ENCODE measurements at places on chromosomes 12 and 14.

DNA sequence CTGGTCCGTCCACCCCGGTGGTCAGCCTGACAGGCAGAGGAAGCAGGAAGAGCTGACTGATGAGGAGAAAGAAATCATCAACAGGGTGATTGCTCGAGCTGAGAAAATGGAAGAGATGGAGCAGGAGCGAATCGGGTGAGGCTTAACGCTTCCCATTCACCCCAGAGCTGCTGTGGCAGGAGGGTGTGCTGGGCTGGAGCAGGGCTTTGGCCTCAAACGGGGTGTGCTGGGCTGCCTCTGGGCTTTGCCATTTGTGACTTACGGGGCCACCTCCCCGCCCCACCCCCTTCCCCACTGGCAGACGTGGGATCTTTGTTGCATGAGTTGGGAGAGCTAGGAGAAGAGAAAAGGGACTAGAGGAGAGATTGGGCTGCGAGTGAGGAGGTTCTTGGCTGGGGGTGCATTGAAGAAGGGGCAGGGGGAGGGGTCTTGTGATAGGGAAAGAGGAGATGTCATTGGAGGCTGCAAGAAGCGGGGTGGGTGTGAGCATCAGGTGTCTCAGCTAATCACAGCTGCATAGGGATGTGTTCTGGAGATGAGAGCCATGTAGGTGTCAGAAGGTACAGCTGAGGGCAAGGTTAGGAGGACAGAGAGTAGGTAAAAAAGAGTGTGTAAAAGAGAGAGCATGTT, 56.3 kb downstream of the RPH3A start:
- no peak for DNase-seq

GRCh38 chr12:64395739-64396138, 5.2 kb upstream of the C12orf56 start:
- DNase-seq, result no peak

DNA sequence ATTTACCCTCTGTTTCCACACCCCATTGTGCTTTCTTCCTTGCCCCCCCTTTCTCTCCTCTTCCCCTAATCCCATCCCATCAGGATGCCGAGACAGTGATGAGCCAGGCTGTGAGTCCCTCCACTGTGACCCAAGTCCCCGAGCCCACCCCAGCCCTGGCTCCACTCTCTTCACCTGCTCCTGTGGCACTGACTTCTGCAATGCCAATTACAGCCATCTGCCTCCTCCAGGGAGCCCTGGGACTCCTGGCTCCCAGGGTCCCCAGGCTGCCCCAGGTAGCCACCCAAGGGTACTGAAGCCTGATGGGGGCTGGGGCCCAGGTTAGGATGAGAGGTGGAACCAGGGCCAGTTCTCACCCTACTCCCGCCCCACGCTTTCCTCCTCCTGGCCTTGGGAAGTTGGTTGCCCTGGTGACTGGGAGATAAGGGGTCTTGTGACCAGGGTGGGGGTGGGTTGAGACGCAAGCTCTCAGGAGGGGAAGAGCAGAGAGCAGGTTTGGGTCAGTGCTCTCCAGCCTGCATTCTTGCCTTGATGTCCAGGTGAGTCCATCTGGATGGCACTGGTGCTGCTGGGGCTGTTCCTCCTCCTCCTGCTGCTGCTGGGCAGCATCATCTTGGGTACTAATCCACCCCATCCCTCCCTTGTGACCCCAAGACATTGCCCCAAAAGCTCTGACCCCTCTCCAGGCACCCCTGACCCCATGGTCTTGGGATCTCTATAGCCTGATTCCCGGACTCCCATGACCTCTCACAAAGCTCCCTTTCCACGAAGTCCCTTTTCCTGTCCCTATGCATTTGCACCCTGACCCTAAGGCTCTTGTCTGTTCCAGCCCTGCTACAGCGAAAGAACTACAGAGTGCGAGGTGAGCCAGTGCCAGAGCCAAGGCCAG, 1.2 kb downstream of the AMHR2 start:
- DNase-seq, result no peak

- DNase-seq, result no peak
Measured at GRCh38 chr12:5073853-5074252, 30.2 kb downstream of the KCNA5 start.

DNA sequence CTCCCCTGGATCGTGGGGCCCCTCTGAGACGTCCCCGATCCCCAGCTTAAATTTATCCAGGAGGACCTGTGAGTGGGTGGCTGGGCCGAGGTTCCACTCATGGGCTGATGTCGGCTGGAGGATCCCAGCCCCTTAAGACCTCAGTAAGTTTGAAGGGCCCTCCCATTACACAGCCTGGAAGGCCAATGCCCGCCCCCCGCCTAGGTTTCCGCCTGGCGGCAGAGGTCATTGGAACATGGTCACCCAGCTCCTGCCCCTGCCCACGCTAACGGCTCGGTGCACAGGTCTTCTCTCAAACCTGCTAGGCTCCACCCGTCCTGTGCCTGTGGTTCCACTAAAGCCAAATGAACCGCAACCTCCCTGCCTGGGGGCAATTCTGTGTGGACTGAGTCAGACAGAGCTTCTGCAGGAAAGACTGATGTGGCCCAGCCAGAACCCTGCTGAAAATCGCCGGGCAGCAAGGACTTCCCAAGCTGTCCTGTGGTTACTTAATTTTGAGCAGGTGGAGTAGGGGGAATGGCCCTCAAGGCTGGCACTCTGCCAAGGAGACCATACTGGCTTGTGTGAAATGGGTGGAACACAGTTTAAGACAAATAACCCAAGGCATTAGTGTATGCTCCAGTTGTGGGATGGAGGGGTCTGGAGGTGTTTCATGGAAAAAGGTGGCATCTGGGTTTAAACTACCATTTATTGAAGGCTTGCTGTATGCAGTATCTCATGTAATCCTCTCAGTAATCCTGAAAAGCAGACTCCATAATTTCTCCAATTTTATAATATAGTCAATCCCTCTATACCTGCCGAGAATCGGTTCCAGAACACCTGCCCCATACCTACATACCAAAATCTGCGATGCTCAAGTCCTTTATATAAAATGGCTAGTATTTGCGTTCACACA, 903 bp upstream of the NT5DC3 start:
- no peak for DNase-seq

GRCh38 chr12:16163146-16163545, 114.3 kb downstream of the SLC15A5 start:
- DNase-seq, result no peak

DNA sequence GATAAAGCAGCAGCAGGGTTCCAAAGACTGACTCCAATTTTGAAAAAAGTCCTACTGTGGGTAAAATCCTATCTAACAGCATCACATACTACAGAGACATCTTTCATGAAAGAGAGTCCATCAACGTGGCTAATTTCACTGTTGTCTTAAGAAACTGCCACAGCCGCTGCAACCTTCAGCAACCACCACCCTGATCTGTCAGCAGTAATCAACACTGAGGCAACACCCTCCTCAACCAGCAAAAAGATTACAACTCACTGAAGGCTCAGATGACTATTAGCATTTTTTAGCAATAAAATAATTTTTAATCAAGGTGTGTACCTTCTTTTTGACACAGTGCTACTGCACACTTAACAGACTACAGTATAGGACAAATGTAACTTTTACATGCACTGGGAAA, 6.6 kb downstream of the CAPRIN2 start:
- DNase-seq, result no peak

DNA sequence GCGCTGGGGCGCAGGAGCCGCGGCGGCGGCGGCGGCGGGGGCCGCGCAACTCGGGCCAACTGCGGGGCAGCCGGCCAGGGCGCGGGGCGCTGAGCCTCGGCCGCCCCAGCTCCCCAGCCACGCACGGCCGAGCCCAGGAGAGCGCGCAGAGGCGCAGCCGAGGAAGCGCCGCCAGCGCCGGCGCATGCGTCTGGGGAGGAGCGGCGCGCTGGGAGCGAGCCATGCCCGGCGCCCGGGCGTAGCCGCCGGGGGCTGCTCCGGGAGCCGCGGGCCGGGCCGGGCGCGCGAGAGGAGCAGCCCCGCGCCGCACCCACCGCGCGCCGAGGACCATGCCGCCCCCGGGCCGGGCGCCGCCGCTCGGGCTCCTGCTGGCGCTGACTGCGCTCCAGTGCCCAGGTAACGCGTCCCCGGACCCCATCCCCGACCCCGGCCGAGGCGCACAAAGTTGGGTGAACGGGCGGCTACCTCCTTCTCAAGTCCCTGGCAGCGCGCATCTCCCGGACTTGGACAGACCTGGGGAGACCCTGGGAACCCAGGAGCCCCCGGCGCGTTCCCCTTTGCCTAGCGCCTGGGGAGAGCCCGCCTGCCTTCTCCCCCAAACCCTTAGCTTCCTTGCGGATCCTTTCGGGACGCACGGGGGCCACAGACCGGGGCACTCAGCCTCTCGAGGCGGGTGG, 121.4 kb downstream of the AACS start:
- no peak for DNase-seq

DNA sequence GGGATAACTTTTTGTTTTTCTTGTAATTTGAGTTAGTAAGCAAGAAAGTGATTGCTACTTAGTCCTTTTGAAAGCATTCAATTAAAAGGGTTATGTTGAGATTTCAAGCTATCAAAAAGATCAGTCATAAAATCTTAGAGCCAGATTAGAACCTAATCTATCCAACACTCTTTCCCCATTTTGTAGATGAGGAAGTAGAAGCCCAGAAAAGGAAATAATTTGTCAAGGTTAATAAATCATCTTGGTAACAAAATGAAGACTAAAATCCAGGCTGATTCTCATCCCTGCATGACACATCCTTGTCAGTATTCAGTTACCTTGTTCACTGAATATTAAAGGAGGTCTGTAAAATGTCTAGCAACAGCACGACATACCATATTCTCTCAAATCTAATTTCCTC, 26.5 kb downstream of the PPP1R13B start:
- no peak for DNase-seq

- DNase-seq, result no peak
Measured at GRCh38 chr12:79698966-79699365, 8.2 kb upstream of the PAWR start.

GRCh38 chr14:89007906-89008305, 183.5 kb downstream of the TTC8 start:
- no peak for DNase-seq

DNA sequence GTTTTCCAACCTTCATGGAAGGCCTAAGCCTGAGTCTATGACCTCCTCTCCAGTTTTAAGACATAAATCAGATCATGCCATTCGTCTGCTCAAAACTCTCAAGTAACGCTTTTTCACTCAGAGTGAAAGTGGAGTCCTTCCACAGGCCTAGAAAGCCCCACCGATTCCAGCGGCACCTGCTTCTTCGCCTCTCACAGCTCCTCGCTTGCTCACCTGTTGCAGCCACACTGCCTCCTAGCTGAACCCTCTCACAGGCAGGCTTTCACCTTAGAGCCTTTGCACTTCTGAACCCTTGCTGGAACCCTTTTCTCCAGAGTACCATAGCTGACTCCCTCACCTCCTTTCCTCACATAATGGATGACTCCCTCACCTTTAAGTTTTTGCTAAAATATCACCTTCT, 301.1 kb downstream of the ZFP36L1 start:
- DNase-seq, result no peak

DNA sequence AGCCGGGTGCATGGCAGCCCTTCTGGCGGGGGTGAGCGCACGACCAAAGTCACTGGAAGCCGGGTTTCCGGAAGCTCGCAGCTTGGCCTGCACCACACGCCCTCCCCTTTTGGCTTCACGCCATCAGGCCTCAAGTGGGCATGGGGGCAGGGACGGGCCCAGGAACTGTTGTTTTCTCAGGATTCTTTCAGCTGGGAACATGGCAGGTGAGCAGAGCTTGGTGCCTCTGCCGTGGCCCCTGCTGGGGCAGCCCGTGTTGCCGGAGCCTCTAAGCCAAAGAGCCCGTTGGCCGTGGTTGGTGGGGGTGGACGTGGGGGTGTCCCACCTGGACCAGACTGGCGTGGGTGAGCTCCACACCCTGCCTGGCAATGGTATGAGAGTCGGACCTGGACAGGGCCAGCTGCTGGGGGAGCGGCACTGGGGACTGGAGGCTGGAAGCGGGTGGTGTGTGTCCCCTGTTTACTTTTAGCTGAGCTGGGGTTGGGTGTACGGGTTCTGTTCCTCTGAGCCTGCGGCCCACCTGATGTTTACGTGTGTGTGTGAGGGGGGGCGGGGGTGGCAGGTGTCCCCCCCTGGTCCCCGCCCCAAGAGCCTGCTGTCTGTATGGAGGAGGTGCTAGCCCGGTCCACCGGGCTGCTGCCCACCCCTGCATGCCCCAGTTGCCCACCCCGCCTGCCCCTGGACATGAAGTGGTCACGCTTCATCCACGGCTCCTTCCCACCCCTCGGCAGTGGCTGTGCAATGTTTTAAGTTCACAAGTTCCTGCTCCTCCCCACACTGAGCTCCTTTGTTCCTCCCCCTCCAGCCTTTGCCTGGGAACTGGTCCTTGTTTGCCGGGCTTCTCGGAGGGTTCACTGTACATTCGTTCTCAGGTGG, 28.7 kb upstream of the PLD4 start:
- DNase-seq, result no peak

DNA sequence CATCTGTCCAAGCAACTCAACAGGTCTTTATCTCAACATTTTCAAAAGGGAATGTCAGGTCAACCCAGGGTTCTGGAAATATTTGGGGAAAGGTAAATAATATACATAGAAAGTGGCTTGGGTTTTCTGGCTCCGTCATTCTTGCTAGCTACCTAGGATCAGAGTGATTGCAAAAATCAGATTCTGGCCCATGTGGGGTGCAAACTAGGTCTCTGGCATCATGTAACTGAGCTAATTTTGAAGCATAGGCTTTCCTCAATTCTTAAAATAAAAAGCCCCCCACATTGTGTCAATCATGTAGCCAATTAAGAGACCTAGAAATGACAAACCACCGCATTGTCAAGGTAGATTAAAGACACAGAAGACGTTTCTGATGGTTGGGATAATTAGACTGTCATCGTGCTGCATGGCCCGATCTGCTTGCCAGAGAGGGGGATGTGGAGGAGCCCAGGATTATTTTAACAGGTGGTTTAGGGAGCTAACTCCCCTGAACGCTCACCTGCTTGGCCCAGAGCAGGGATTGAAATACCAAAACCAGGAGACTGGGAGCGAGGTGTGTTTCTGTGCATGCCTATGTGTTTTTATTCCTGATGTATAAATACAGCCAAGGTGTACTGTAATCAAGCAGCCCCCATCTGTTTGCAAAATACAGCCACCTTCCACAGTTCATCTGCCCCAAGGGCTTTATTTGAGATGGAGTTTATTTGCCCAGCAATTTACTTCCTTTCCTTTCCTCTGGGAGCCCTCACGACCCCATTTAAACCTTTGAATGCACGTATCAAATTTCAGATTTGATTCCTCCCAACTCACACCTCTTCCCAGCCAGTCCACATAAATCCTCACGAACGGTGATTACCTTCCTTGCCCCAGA, 189.5 kb downstream of the TTC8 start:
- no peak for DNase-seq

DNA sequence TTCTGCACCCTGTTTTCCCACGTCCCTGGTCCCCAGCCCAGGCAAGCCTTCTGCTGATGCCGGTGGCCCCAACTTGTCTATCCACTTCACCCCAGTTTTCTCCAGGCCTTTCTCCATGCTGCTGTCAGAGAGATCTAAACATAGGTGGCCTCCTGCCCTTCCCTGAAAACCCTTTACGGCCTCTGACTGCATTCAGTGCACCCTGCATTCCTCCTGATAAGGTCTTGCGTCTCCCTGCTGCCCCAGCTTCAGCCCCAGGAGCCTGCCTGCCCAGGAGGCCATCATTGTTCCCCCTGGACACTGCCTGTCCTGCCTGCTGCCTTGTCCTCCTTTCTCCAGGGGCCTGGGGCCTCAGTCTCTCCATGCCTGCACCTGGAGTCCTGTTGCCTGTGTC, 29.8 kb downstream of the TRAF3 start:
- DNase-seq, result no peak

Data from omental fat pad (tissue), 4 donors.